ENCODE measurements at places on chromosomes 11 and 22.

DNA sequence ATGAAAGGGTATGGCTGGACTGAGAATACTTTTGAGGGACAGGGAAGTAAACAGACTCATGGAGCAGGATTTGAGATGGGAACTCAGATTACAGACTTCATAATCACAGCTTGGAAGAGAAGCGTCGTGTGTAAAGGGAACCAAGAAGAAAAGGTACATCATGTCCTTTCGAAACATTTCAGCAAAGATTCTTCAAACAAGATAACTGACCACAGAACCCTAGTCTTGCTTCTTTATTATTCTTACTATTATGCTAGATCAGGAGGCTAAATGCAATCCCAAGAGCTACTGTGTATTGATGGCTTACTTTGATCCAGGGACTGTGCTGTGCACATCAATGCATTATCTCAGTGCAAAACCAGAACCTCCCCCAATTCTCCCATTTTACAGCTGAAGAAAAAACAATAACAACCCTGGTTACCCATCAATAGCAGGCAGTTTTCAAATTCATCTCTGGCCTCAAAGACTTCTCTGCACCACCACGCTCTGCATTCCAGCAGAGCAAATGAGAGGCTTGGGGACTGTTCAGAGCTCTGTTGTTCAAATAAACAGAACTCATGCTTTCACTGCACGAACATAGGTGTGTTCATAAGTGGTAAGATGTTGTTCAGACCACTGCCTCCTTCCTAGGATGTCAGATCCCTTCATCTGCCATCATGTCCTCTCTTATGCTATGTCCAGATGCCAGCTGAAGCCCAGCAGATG, 104.8 kb upstream of the NAV2 start:
- ATAC-seq: no peak

GRCh38 chr11:74462009-74462408, 5.3 kb downstream of the KCNE3 start:
- ATAC-seq: no peak

- no peak for ATAC-seq
Observed at GRCh38 chr22:39893526-39893925, at the start of gene ENTHD1. Gene ENTHD1 (minus strand): TSS chr22:39893760. CDS start chr22:39887748, 6,012 bp downstream.

DNA sequence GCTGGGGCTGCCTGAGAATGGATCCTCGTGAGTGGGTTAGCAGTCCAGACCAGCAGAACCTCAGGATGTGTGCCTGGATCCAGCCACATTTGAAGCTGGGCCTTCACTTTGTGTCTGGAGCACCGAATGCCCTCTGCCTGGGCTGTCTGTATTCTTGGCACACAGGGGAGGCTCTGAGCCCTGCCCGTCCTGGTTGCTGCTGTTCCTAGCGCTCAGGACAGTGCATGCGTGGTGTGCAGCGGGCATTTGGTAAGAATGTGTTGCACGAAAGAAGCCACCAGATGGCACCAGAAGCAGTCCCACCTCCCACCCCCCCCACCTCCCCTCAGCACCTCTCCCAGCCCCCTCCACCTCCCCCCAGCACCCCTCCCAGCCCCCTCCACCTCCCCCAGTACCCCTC, 4.1 kb upstream of the MAPK11 start:
- no peak for ATAC-seq

DNA sequence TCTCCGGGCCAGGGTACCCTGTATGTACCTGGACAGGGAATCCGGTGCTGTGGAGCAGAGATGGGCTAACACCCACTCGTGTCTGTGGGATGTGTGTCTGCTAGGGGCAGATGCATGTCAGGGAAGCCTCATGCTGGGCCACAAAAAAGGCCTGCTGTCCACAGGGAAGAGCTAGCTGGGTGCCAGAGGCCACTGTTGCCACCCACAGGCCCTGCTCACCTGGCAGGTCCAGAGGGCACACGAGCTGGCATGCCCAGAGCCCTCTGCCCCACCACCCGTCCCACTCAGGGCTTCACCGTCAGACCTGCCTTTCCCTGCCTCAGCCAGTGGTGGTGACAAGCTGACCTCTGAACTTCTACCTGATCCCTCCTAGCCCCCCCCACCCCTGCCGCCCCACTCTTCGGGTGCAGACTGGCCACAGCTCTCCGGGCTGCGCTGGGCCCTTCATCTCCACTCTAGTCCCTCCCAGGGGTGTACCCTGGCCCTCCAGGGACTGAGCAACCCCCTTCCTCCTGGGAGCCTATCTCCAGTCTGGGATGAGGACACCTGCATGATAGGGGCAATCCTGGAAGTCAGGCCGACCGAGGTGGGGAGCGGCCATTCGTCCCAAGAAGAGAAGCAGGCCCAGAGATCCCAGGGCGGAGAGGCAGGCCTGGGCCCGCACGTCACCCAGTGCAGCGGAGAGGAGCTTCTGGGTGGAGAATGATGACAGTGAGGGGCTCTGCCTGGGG, 1.4 kb downstream of the SLC25A22 start:
- ATAC-seq: no peak

GRCh38 chr22:47289336-47289985, 527.0 kb downstream of the TBC1D22A start:
- ATAC-seq: no peak

GRCh38 chr22:17232406-17232805, 13.2 kb upstream of the ADA2 start:
- ATAC-seq: no peak

DNA sequence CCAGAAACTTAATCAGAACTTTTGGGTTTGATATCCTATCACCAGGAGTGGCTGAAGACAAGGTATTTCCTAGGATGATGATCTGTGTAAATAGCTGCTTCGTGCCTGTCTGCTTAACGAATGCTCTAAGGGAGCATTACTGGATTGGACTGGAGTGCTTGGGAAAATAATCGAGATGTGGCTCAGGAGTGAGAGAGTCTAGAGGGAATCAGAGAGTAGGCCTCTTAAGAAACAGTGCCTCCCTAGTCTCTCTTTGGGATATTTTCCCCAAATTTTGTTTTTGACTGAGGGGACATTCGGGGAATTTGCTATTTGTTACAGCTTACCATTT, 2.5 kb downstream of the MAML2 start:
- ATAC-seq: no peak

GRCh38 chr11:64150481-64151239, 15.3 kb downstream of the MACROD1 start:
- ATAC-seq: no peak

GRCh38 chr11:81995889-81996288, 737.8 kb downstream of the FAM181B start:
- peak; percentile 20 for ATAC-seq

- no peak for ATAC-seq
Observed at GRCh38 chr11:103987629-103988594, 48.5 kb upstream of the DDI1 start.

- ATAC-seq: no peak
Observed at GRCh38 chr22:44133901-44134571, 46.7 kb upstream of the PARVG start.

- no peak for ATAC-seq
Observed at GRCh38 chr11:75490221-75491181, 35.2 kb downstream of the GDPD5 start.

DNA sequence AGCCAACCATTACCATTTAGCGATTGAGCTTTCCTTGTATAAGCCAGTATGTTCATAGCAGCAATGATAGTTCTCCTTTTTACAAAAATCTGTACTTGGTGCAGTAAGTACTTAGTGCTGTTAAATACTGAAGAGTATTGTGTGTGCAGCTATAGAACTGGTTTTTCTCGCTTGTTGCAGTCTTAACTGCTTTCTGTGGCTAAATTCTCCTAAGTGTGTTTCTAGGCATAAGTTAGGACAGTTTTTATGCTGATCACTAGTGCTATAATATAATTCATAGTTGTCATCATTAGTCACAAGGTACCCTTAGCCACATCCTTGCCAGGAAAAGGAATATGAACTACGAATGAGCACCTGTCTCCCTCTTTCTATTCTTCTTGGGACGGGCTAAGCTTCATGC, 107.7 kb downstream of the GRAMD1B start:
- ATAC-seq: no peak

DNA sequence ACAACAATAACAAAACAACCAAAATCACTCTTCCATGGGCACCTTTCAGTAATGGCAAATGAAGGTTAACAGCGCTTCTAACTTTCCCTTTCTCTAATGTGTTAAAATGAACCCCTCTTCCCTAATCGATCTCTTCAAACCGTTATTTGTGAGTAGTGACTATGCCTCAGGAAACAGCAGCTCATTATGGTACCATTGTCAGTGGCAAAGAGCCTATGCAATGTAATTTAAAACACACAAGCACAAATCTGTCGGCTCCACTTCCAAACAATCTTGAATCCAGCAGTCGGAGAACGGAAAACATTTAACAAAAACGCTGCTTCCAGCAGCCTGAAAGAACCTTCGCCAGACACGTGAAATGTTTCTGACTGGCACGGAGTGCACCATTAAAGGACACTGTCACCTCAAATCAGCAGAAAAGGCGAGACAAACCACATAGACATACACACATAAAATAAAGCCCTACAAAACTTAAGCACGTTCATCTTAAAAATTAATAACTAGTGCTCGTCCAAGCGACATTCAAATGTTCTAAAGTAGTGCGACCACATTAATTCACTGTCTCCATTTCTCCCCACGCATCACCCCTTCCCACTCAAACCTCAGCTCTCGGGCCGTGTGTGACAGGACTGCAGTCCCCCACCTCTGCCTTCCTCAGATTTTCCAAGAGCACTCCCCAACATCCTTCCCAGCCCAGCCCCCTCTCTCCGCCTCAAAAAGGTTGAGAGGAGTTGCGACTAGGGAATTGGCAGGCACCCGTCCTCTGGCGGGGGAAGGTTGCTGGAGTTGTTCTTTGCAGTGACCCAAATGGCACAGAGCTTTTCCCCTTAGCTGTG, 748 bp downstream of the RAB30 start:
- ATAC-seq: no peak

- ATAC-seq: peak; percentile 76
Observed at GRCh38 chr11:66289548-66290329, 796 bp upstream of the YIF1A start.

DNA sequence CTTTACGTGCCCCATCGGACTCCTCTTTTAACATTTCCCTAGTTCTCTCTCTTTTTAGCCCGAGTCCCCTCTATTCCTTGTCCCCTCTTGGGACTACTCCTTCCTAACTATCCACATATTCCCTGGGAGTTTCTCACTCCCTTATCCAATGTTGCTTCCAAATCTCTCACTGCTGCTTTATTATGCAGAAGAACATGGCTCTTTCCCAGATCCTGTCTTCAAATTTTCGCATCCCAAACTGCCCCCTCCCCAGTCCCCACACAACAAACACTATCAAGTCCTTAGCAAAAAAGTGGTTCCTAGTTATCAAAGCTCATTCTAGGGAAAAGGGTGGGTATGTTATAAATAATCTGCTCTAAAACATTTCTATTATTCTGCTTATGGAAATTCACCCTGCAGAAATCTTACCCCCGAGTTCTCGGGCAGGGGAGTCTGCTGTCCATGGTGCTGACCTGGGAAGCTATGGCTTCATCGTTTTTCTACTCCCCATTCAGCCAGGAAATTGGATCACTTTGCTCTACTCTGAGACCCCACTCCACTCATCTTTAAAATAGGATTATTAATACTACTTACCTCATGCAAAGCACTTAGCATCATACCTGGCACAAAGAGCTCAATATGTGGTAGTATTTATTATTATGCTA, 393.5 kb downstream of the BUD13 start:
- no peak for ATAC-seq

All from stimulated activated memory B cell treated with anti-CD40 and anti-IgM and Interleukin-4, amounts not matched to agents 10 μg/mL and 1 μg/mL and 100 μg/mL, for 72 hours (primary cell).